ENCODE measurements at places on chromosomes 7 and 10. TPM values are rescaled to one million over a fixed set of nuclear protein-coding genes. Genes with fewer than 3 reads are reported as not detected.

- no peak for DNase-seq
Observed at GRCh38 chr10:75828413-75828812, 397.0 kb downstream of the LRMDA start.

GRCh38 chr7:81725003-81725811 is 44.6 kb downstream of the HGF start:
- DNase-seq: no peak

The RBP3 gene
- total RNA-seq: not detected

DNA sequence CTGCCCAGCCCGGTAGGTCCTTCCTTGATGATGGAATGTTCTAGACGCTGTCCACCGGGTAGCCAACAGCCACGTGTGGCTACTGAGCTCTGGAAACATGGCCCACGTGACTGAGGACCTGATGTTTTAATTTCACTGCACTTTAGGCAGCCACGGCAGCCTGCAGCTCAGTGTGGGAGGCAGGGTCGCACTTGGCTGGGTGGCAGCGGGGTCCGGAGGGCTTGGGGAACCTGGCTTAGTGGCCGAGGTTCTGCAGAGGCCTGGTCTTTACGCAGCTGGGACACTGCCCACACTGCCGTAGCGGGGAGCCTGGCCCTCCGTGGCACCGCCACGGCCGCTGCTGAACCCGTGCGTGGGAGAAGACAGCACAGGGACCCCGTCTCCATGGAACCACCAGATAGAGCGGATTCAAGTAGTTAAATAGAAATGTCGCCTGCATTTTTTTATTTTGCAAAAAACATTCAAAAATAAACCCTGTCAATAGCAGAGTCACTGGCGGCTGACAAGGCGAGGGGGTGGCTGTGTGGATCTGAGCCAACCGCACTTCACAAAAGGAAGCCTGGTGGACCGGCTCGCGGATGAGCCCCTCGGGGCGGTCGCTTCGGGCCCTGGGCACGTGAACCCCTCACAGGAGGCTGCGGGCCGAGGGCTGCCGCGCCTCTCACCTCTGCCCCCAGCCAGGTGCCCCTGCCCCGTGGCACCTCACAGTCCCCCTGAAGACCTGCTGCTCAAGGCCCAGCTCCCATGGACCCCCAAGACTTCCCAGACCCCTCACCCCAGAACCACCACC is 25.6 kb upstream of the UTF1 start:
- DNase-seq: no peak

DNA sequence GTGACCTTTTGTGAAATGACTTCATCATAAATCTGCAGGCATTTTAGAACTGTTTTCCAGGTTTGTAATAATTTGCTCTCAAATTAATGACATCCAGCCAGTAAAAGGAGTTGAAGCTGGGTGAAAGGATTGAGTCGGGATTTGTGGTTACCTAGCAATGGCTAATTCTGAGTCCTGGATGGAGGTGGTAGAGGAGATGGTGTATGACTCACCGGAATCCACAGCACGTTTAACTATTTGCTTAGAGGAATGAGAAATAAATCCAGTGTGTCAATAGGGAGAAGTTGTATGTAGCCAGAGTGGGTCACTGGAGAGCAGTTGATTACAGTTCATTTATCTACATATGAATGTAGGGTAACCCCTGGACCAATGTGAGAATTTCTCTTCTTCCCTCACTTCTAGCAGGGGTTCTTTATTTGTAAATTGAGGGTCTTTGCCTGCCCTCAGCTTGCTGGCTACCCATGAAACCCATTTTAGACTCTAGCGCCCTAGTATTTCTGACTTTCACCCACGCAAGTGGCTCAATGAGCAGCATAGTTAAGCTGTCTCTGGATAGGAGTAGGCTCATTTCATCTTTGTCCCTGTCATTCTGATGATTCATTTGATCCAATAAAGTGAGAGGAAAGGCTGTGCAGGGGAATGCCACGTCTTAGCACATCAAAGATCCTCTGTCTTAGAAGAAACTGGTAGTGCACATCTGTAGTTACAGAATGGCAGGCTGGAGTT is 547.8 kb downstream of the SORCS3 start:
- DNase-seq: no peak

The INPP5F gene
- total RNA-seq: 6.2 TPM

The PAOX gene
- total RNA-seq: 3.5 TPM

- no peak for DNase-seq
Observed at GRCh38 chr7:2512713-2513112, 6.9 kb upstream of the LFNG start.

The SMKR1 gene
- total RNA-seq: not detected

The NRG3 gene
- 1.4 TPM for total RNA-seq

DNA sequence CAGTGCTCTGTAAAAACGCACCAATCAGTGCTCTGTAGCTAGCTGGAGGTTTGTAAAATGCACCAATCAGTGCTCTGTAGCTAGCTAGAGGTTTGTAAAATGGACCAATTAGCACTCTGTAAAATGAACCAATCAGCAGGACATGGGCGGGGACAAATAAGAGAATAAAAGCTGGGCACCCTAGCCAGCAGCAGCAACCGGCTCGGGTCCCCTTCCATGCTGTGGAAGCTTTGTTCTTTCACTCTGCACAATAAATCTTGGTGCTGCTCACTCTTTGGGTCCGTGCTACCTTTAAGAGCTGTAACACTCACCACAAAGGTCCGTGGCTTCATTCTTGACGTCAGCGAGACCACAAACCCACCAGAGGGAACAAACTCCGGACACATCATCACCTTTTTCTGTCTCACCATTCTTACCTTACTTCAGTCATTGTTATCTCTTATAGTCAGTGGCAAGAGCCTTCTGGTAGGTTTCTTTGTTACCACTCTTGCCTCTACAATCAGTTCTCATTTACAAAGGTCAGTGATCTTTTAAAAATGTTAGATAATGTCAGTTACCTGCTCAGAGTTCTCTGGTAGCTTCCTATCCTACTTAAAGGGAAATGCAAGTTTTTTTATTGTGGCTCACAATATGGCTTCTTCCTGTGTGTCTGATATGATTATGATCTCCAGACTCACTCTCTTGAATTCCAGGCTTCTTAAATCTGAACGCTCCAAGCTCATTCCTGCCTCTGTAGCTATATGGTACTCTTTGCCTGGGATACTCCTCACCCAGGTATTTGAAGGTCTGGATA is 4.5 kb downstream of the STAM start:
- DNase-seq: no peak

DNA sequence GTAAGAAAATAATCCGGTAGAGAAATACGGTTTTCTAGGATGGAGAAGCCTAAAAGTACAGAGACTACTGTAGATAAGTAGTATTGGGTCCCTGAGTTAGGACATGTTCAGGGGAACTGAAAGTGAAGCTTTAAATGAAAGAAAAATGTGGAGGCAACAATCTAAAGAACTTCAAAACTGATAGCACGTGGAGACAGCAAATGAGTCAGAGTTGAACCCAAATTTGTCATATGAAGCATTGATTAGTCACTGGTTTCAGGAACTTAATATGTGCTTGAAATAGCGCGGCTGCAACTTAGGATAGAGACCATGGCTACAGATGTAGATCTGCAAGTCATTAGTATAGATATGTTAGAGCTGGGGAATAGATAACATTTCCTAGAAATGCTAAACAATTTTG is 1138.6 kb upstream of the SORCS1 start:
- no peak for DNase-seq

- DNase-seq: no peak
Observed at GRCh38 chr10:100562008-100562672, 26.4 kb downstream of the HIF1AN start.

All from right atrium auricular region (tissue), 2 donors.